ENCODE measurements at places on chromosomes 1 and 21. TPM values are rescaled to one million over a fixed set of nuclear protein-coding genes. Genes with fewer than 3 reads are reported as not detected.

- H3K4me1 ChIP-seq: peaks cover 43% of the 10 kb centered on the region
- H3K27ac ChIP-seq: no peak overlapping the region
- H3K4me3 ChIP-seq: no peak overlapping the region
- no peaks in the 10 kb centered on the region for H3K36me3 ChIP-seq
- no peaks in the 10 kb centered on the region for H3K27me3 ChIP-seq
These were observed 5.1 kb upstream of the ARHGEF2 start for GRCh38 chr1:155983191-155984024.

DNA sequence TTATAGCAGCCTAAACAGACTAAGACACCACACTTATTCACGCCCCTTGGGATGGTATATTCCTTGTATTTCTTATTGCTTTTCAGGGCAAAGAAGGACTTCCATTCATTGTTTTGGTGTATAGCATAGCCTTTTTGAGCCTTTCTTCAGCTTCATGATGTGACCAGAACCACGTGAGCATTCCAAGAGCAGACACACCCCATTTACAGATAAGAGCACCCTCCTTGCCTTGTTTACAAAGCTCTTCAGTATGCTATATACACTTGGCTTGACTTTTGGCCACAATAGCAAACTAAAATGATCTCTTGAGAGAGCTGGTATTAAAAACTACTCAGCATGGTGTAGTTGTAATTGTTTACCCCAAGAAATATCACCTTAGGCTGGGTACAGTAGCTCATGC is 78.7 kb downstream of the PIK3R3 start:
- no peaks in the 10 kb centered on the region for H3K36me3 ChIP-seq
- no peaks in the 10 kb centered on the region for H3K4me1 ChIP-seq
- no peak overlapping the region for H3K27ac ChIP-seq
- no peaks in the 10 kb centered on the region for H3K27me3 ChIP-seq
- no peak for DNase-seq
- no peak overlapping the region for H3K4me3 ChIP-seq

- no peak for DNase-seq
- no peaks in the 10 kb centered on the region for H3K27me3 ChIP-seq
- no peaks in the 10 kb centered on the region for H3K36me3 ChIP-seq
- no peak overlapping the region for H3K27ac ChIP-seq
- no peaks in the 10 kb centered on the region for H3K4me1 ChIP-seq
These were observed 432.8 kb upstream of the CHRM3 start for GRCh38 chr1:238953448-238954010.

GRCh38 chr1:41983451-41983850 is 64.7 kb upstream of the HIVEP3 start:
- no peak overlapping the region for H3K27ac ChIP-seq
- no peak overlapping the region for H3K4me3 ChIP-seq
- no peaks in the 10 kb centered on the region for H3K36me3 ChIP-seq
- H3K27me3 ChIP-seq: no peaks in the 10 kb centered on the region

- H3K27ac ChIP-seq: no peak overlapping the region
- no peak overlapping the region for H3K4me3 ChIP-seq
- no peaks in the 10 kb centered on the region for H3K27me3 ChIP-seq
- H3K4me1 ChIP-seq: no peaks in the 10 kb centered on the region
- no peak for DNase-seq
These were observed 83.0 kb downstream of the COLGALT2 start for GRCh38 chr1:183954496-183954895.

DNA sequence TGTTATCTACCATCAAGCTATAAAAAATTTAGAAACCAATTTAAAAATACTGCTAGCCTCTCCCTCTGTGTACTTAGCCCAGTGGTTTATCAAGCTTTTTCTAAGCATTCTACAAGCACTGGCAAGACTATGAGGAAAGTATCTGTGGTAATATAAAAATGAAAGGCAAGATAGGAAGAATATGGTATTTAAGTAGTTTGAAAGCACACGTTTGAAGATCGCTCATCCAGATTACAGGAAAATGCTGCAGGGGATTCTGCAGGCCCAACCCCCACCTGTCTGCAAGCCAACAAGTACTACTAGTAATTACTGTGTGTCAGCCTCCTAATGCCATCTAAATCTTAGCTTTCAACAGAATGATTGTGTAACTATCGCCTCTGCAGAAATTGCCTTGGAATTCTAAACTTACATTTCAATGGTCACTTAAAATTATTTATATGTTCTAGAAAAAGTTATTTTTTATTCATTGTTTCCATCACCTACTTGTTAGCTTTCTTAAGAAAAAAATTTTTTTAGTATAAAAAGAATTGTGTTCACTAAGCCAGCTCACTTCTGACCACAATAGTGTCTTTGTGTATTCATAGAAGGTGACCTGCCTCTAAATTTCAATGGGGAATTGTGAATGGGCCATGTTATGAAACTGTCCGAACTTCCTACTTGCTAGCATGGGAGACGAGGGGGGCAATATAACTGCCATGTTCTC is 8.5 kb downstream of the ERRFI1 start:
- H3K27ac ChIP-seq: peak overlapping the region; percentile 99
- peaks cover 99% of the 10 kb centered on the region for H3K4me1 ChIP-seq
- H3K36me3 ChIP-seq: peaks cover 70% of the 10 kb centered on the region
- H3K27me3 ChIP-seq: no peaks in the 10 kb centered on the region
- no peak for DNase-seq

ALDH4A1 gene
- 12.6 TPM for total RNA-seq

- no peak for DNase-seq
- H3K4me1 ChIP-seq: peaks cover 5% of the 10 kb centered on the region
- H3K27ac ChIP-seq: no peak overlapping the region
These were observed 294.1 kb upstream of the VAMP3 start for GRCh38 chr1:7476861-7477547.

DNA sequence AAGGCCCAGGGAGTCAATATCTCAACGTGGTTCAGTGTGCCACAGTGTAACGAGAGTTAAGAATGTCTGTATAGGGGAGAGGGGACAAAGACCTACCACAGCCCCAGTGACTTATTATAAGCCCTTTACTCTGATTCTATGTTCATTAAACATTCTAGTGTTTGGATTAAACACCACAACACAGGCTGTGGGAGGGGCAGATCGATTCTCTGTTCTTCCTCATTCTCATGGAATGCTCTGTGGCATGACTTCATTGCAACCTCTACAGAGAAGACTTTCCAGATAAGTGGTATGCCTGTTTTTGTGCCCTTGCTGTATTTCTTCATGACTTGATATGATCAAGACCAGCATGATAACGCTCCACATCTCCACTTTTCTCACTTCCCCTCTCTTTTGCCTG is 39.0 kb upstream of the CD5L start:
- H3K27ac ChIP-seq: no peak overlapping the region
- peaks cover 20% of the 10 kb centered on the region for H3K27me3 ChIP-seq
- no peaks in the 10 kb centered on the region for H3K36me3 ChIP-seq
- no peak for DNase-seq
- H3K4me3 ChIP-seq: no peak overlapping the region

GRCh38 chr1:241899210-241899609 is 51.2 kb downstream of the EXO1 start:
- H3K27me3 ChIP-seq: no peaks in the 10 kb centered on the region
- H3K36me3 ChIP-seq: 0 out of 2 replicates have a peak, but pooled peaks cover 12% of the 10 kb centered on the region
- H3K4me1 ChIP-seq: no peaks in the 10 kb centered on the region
- H3K4me3 ChIP-seq: no peak overlapping the region

DNA sequence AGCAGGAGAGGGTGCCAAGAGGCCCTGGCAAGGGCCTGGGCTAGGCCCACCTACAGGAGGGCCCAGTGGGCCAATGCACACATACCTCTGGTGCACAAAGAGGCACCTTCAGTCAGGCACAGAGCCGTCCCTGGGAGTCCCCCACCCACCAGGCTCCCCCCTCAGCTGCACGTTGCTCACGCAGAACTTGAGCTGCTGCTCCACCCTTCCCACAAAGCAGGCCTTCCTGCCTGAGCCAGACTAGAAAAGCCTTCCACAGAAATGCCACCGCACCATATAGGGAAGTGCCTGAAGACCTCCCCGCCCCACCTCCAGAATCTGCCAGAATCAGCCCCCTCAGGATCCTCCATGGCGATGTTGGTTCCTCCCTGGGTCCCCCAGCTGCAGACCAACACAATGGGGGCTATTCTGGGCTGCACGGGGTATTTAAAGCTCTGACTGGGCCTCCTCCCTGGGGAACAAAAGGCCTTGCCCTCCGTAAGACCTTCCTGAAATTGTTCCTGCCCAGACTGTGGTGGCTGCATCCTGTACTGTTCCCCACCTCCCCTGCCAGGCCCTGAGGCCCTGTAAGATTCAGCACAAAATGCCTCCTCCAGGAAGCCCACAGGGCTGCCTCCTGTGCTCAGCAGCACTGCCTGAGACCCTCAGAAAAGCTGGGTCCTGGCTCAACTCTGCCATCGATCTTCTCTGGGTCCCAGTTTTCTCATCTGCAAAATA is 27.2 kb downstream of the HSPG2 start:
- no peaks in the 10 kb centered on the region for H3K27me3 ChIP-seq
- H3K36me3 ChIP-seq: no peaks in the 10 kb centered on the region
- DNase-seq: no peak
- H3K27ac ChIP-seq: no peak overlapping the region
- H3K4me1 ChIP-seq: no peaks in the 10 kb centered on the region

- peak overlapping the region; percentile 58 for H3K4me3 ChIP-seq
- H3K4me1 ChIP-seq: peaks cover 21% of the 10 kb centered on the region
- no peak overlapping the region for H3K27ac ChIP-seq
- H3K27me3 ChIP-seq: no peaks in the 10 kb centered on the region
These were observed 11.6 kb downstream of the IFI6 start for GRCh38 chr1:27660300-27660835.

DNA sequence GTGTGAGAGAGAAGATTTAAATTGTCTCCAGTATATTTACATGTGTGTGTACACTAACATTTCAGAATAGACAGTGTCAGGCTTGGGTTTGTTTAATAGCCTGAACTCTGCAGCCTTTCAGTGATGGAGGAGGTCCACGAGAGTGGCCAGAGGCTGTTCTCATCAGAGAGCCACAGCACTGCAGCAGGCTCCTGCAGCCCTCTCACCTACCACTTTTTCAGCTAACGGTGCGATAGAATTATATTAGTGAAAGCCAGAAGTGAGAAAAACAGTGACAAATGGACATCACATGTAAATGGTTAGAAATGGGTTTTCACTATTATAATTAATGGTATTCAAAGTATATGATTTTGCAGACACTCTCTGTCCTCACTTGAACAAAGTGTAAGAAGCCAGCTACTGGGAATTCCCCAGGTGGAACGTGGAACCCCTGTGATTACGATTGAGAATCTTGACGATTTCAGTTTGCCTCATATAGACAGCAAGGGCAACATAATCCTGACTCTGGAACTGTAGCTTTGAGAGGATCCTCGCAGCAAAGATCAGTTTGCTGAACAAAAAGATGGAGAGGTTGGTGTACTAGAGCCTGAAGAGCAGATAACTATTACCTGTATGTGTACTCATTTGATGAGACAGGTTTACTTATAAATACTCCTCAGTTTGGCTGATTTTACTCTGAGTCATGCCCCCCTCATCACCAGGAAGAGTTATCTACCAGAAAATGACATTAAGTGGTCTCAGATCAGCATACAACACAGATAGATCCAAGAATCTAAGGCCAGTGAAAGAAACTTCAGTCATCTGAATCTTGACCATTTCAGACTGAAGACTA is 31.4 kb downstream of the IFI16 start:
- no peak for DNase-seq
- no peak overlapping the region for H3K4me3 ChIP-seq
- no peaks in the 10 kb centered on the region for H3K4me1 ChIP-seq
- no peaks in the 10 kb centered on the region for H3K36me3 ChIP-seq

DNA sequence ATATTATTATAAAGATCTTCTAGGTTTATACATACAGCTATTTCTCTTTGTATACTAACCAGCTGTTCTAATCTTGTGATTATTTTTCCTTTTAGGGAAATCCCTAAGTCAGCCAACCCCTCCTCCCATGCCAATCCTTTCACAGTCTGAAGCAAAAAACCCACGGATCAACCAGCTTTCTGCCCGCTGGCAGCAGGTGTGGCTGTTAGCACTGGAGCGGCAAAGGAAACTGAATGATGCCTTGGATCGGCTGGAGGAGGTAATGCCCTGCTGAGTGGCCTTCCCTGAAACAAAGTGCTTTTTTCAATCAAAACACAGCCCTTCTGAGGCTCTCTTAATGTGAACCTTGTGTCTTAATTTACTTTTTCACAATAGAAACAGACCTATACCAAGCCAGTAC is 32.4 kb upstream of the BMP8A start:
- no peak overlapping the region for H3K4me3 ChIP-seq
- peaks cover 62% of the 10 kb centered on the region for H3K36me3 ChIP-seq
- H3K27ac ChIP-seq: no peak overlapping the region
- H3K4me1 ChIP-seq: no peaks in the 10 kb centered on the region
- no peak for DNase-seq

GRCh38 chr1:36523850-36524249 is 41.1 kb upstream of the CSF3R start:
- no peak overlapping the region for H3K27ac ChIP-seq
- no peak overlapping the region for H3K4me3 ChIP-seq
- H3K4me1 ChIP-seq: no peaks in the 10 kb centered on the region

PRAMEF26 gene
- not detected for total RNA-seq

DNA sequence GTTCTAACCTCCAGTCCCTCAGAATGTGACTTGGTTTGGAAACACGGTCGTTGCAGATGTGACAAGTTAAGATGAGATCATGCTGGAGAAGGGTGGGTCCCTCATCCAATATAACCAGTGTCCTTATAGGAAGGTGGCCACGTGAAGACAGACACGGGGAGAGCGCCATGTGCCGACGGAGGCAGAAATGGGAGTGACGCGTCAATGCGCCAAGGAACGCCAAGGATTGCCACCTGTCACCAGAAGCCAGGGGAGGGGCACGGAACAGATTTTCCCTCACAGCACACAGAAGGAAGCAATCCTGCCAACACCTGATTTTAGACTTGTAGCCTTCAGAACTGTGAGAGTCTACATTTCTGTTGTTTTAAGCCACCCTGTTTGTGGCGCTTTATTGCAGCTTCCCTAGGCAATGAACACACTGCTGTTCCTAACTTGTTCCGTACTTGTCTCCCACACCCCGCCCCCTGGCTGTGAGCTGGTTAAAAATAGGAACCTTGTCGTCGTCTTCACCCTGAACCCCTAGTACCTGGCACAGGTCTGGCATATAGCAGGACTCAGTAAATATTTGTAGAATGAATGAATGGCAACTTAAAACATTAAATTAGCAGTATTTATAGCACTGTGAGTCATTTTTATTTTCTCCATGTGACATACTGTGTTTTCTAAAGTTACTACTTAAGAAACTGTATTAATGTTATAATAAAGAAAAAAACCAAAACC is 14.2 kb downstream of the RIMS3 start:
- peaks cover 50% of the 10 kb centered on the region for H3K4me1 ChIP-seq
- no peak overlapping the region for H3K27ac ChIP-seq
- no peaks in the 10 kb centered on the region for H3K36me3 ChIP-seq
- DNase-seq: no peak
